ENCODE measurements at places on chromosomes 1 and 21.

GRCh38 chr1:10693497-10694273 lies 102.8 kb downstream of the CASZ1 start:
- DNase-seq: peak; percentile 72

DNA sequence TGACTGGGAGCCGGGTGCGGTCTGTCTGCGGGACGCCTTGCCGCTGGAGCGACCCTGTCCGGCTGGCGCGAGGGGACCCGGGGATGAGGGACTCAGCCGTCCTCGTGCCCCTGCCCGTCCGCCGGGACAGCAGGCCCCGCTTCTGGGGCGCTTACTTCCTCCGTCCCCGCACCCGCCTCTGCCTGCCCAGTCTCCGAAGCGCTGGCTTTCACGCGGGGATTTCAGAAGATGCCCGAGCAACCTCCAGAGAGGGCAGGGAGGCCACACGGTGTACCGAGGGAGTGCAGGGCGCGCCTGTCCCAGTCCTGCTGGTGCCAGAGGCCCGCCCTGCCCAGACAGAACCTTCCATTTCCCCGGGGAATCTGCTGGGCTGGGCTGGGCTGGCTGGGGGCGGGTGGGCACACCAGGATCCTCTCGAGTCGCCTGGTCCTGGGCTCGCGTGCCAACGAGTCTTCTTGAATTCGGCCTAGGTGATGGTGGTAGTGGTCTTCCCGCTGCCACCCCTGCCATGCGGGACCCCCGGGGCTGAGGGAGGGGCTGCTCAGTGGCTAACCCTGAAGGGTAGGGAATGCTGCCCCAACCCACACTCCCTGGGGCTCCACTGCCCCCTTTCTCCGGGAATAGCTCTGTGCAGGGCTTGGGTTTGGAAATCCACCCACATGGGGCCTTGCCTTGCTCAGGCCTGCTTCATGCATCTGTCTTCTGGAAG lies 2.5 kb upstream of the TRPM2 start:
- no peak for DNase-seq

DNA sequence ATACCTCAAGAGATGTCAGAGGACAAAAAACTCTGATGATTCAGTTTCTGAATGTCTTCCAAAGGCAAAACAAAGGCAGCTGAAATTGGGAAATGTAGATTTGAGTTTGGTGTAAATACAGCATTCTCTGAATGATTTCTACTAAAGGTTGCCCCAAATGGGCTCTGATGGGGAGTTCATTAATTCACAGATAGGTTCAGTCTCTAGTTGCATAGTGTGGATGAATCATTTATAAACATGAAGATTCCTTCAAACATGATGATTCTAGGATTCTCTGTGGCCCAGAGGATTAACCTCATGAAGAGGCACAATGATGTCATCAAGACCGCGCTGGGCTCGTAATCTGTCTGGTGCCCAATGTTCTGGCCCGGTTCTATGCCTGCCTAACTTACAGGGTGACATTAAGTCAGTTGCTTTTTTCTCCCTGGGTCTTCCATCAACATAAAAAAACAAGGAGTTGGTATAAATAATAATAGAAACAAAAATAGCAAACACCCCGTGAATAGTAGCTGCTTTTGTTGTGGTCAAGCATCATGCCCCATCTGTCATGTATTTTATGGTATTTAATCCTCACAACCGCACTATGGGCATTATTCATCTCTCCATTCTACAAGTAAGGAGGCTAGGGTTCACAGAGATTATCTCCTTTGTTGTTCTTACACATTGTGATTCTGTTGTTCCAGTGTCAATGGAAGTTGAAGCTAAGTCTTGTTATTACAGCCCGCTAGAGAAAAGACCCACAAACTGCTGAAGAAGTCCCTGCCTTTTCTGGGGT lies 509.6 kb upstream of the USP24 start:
- DNase-seq: no peak

DNA sequence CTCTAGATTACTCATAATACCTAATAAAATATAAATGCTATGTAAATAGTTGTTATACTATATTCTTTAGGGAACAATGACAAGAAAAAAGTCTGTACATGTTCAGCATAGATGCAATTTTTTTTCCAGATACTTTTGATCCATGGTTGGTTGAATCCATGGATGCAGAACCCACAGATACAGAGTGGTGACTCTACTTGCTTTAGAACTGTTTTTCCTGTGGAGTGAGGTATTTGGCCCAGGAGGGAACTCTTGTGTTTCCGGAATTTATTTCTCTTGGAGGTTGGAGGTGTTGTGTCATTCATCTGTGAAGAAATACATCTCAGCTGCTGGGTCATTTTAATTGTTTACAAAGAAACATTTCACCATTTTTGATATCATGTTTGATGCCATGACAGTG lies 28.7 kb downstream of the TMEM200B start:
- no peak for DNase-seq

DNA sequence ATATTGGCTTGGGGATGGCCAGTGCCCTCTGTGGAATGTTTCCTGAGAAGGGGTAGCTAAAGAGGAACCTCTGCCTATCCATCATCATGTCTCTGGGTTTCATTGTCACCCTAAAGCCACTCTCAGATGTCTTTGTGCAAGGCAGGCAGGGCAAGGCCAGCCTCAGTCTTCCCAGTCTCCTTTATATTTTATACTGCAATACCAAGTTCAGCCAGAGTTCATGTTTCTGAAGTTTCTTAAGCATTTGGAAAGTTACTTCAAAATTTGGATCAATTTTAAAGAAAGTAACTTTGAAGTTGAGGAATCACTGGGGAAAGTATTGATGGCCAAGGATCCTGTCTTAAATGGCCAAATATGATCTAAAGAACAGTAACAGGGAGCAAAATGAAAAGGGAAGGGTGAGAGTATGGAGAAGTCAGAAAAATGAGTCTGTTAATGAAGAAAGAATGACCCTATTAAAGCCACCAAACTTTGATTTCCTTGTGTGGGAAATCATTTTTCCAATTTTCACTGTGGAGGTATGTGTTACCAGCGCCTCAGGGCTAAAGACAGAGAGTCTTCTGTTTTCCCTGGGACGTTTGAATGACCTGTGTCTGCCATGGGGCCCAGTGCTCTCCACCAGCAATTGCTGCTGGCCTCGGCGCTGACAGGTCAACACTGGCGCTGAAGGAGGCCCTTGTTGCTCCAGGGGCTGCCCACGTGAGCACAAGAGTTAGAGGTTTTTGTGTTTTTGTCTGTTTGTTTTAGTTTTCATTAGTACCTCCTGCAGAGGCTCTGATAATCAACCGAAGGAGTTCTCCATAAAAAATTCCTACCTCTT lies 93.9 kb downstream of the ATP5PO start:
- no peak for DNase-seq

DNA sequence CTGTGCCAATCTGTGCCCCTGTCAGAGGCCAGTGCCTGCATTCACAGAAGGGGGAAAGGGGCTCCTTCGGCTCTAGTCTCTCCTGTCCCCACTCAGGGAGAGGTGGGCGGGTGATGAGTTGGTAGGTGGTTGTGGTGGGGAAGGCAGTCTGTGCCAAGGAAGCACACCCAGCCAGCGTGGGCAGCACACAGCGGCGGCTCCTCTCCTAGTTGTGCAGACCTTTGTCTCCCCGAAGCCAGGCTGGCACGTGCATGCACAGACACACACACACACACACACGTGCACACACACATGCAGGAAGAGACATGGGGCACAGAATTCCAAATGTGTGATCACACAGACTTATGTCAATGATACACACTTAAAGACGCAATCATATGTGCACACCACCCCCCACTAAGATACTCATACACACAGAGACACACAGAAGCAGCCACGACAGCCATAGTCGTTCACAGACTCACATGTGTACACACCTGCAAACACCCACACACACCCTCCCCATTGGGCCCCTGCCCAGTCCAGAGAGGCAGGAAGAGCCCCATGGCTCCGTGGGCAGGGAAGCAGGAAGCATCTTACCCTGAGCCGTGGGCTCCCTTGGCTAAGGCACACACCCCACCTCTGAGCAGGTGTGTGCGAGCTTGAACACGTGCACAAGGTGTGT lies 16.4 kb downstream of the RIMS3 start:
- DNase-seq: no peak

GRCh38 chr1:214538496-214538895 lies 12.9 kb downstream of the PTPN14 start:
- DNase-seq: no peak

DNA sequence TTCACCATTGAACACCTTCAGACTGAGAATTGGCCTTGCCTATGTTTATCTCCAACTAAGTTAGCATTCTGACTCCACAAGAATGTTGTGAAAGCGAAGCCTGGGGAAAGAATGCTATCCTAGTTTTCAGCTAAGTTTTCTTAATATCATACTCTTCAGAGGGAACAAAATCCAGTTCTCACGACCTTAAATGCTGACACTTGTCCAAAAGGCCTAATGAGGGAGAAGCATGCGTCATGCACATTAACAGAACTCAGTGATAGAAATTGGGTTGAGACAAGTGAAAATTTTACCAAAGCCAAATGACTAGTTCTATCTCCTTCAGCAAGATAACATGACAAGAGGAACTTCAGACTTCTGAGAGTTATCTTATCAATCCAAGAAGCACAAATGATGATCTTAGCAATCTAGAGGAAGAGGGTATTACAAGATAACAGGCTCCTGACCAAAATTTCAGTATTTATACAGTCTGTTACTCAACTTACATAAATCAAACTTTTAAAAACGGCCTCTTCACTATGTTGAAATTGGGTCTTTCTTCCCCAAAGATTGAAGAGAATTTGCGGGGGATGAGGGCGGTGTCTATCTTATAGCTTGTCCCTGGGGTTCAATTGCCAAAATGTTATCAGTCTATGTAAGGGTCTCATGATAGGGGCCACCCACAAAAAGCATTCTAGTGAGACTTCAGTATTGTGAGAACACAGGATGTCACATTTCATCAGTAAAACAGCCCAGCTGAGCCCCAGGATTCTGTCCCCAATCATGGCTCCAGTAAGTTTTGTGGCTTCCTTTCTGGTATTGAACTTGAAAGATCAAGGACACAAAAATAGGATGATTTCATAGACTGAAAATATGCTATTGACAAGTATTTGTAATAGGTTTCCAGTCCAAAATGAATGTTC lies 26.5 kb upstream of the SLC45A3 start:
- no peak for DNase-seq

GRCh38 chr1:42317308-42317707 lies 17.7 kb downstream of the FOXJ3 start:
- no peak for DNase-seq

- no peak for DNase-seq
Observed at GRCh38 chr1:58855274-58856165, 71.7 kb upstream of the JUN start.

- no peak for DNase-seq
Observed at GRCh38 chr1:42177541-42177981, 13.0 kb upstream of the GUCA2A start.

- DNase-seq: no peak
Observed at GRCh38 chr1:230831771-230832170, 36.5 kb downstream of the C1orf198 start.

DNA sequence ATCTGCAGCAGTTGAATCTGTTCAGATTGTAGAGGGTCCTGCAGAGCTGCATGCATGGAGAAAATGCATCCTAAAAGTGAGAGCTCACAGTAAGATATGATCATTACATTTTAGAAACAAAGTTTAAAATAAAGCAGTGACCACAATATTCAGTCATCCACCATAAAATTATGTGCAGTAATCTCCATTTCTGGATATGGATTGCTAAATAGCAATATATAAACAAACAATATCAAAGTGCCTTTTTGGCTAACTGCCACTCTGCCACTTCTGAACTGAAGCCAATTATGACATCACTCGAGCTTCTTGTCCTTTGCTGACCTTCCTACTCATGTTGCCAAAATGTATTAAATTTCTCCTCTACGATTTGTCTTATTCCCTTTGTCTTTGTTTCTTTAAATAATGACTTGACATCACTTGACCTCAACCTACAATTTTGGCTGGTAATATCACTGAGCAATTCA lies 262.0 kb upstream of the CXADR start:
- no peak for DNase-seq

DNA sequence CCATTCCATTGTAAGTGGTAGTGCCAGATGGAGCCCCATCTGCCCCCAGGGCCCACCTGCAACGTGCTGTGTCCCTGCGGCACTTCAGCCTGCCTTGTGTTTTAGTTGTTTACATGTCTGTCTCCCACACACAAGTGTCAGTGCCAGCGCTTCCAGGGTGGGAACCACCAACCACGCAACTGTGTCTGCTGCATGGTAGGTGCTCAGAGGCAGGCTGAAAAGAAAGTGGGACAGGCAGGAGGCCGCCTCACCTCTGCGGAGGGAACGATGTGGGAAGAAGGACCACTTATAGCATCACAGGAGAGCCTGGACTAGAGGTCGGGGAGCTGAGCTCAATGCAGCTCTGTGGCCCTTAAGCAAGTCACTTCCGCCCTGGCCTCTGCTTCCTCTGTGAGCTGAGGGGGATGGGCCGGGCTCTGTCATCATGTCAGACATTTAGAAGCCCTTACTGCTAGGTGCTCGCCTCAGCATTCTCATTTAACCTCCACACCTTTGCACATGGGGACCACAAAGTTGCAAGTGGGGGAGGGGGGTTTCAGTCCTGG lies 17.9 kb downstream of the SLC9A1 start:
- peak; percentile 39 for DNase-seq

DNA sequence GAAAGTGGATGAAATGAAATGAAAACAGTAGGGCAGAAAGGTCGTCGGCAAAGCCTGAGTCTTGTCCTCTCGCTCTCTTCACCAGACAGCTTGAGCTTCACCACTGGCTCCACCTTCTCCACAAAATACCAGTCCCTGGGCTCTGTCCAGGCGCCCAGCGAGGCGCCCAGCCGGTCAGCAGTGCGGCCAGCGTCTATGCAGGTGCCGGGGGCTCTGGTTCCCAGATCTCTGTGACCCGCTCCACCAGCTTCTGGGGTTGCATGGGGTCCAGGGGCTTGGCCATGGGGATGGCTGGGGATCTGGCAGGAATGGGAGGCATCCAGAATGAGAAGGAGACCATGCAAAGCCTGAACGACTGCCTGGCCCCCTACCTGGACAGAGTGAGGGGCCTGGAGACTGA lies 600.5 kb upstream of the ZP4 start:
- DNase-seq: no peak

- no peak for DNase-seq
Observed at GRCh38 chr1:60463146-60463545, 389.6 kb upstream of the C1orf87 start.

DNA sequence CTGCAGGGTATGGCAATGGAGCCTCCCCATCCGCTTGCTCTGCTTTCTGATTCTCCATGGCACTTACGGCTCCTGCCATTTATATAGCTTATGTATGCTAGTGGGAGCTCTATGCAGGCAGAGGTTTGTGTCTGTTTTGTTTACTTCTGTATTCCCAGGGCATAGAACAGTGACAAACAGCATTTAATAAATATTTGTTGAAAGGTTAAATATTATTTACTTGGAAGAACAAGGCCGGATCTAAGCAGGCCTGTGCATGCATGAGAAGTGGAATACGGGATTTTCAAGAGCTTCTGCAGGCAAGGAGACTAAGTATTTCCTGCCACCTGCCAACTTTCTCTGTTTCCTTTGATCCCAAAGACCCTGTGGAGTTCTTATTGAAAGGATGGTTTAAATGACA lies 90.7 kb downstream of the XCL2 start:
- no peak for DNase-seq

- no peak for DNase-seq
Observed at GRCh38 chr1:8926707-8927694, 18.7 kb upstream of the CA6 start.

GRCh38 chr1:186605762-186606350 lies 74.4 kb downstream of the PTGS2 start:
- no peak for DNase-seq

- DNase-seq: no peak
Observed at GRCh38 chr1:30684259-30684658, 39.1 kb downstream of the MATN1 start.
